ENCODE measurements at places on chromosomes 7 and 10. TPM values are rescaled to one million over a fixed set of nuclear protein-coding genes. Genes with fewer than 3 reads are reported as not detected.

DNA sequence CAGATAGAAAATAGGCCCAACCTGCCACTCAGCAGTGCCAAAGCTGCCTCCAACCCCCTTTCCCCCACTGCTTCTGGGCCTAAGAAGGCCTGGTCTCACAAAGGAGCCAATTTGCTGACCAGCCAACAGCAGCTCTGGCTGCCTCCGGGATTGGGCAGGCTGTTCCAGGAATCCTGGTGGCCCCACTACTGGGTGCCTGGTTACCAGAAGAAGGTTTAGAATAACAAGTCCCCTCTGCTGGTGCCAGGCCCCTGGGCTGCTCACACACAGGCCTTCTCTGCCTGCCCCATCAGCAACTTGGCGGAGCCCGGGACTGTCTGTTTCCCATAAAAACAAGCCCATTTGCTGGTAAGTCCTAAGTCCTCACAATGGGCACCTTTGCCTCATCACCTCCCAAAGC, 1.2 kb downstream of the PHKG1 start:
- peak; percentile 90 for DNase-seq

DNA sequence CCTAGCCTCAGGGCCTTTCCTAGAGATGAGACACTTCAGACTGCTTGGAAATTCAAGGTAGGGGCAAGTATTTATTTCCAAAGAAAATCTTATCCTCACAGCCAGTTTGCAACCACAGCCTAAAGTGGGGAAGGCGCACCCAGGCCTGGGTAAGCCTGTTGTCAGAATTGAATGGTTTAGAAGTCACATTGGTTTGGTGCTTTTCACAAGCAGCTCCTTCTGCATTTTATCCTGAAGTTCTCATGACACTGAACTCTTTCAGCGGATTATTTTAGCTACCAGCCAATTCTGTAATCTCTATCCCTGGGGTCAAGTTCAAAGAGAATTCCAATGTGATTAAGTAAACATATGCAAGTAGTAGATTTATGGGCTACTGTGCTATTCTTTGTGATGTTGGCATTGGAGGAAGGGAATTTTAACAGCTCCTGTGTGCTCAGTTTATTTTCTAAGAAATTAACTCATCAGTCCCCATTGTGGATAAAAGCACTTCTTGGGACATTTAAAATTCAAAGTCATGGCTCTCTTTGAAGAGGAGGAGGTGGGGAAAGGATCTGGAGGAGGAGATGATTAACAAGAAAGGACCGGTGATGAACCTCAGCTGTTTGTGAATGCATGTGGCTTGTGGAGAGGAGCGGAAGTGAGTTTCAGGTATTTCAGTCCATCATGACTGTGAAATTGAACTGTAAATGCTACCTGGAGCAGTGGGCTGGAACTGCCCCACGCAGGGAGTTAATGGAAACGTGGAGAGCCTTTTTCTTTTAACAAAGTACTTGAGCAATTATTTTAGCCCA, 90.2 kb upstream of the CACUL1 start:
- no peak for DNase-seq

DNA sequence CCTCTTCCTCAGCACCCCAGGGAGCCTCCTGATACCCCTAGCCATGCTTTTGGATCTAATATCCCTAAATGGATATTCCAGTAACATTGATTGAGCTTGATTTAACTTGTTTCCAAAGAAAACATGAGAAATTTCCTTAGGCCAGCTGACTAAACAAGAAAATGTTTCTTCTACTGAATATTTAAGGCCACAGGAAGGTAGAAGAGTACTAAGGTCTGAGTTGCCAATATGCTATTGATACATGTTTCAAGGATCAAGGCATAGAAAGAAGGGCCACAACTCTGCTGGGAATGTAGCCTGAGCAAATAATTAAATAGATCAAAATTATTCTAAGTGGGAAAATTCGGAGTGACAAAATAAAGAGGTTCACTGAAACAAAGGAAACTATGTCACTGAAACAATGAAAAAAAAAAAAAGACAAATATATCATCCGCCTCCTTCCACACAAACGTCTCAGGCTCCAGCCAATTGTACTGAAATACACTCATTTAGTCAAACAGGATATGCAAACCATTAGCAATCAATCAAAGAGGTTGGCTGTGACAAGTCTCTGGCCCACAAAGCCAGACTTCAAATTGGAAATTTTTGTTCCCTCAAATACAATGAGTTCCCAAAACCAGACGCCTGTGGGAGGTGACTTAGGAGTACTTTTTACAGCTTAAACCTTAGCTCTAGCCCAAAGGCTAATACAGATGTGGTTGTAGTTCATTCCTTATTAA, 396.2 kb downstream of the HTR7 start:
- no peak for DNase-seq

DNA sequence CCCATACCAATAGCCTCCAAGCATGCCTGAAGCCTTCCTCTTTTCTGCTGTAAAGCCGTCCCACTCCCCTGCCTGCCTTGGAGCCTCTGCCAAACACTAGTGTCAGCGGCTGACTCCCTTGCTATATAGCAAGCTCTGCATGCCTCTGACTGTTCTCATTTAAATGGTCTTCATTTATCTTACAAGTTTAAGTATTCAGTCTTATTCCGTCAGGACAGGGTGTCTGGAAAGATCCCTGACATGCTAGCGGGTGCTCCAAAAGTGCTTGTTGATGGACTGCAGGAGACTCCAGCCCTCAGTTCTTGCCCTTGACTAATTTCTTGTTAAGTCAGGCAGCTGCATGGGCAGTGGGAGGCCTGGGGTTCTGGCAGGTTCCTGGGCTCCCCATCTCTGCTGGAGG, 298.7 kb downstream of the GFRA1 start:
- DNase-seq = peak; percentile 36

DNA sequence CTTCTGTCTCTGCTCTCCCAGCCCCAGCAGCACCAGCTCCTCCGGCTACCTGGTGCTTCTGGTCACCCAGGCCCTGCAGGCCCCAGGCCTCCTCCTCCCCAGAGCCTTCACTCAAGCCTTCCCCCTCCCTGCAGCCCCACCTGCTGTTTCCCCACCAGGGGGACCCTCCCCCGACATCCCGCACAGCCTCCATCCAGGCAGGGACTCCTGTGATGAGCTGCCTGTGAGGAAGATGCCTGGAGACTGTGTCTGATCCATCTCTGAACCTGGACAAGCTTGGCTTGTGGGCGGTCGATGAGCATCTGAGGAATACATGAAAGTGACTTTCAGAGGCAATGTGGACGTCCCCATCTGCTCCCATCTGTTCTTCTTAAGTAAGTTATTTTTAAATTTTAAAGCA, 45.0 kb downstream of the RAMP3 start:
- DNase-seq = no peak

DNA sequence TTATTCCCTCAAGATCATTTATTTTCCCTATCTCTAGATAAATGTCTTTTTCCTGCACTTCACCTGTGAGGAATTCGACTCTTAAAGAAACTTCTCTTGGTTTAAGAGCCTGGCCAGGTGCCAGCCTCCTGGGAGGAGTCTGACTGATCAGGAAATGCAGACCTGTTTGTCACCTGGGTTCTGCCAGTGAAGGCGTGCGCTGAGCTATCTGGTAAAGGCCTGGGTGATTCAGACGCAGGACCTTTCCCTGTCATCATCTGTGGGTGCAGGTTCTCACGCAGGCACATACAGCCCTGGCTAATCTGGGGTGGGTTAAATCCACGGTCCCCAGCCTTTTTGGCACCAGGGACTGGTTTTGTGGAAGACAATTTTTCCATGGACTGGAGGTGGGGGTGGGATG, 65.3 kb upstream of the AQP1 start:
- DNase-seq = no peak

DNA sequence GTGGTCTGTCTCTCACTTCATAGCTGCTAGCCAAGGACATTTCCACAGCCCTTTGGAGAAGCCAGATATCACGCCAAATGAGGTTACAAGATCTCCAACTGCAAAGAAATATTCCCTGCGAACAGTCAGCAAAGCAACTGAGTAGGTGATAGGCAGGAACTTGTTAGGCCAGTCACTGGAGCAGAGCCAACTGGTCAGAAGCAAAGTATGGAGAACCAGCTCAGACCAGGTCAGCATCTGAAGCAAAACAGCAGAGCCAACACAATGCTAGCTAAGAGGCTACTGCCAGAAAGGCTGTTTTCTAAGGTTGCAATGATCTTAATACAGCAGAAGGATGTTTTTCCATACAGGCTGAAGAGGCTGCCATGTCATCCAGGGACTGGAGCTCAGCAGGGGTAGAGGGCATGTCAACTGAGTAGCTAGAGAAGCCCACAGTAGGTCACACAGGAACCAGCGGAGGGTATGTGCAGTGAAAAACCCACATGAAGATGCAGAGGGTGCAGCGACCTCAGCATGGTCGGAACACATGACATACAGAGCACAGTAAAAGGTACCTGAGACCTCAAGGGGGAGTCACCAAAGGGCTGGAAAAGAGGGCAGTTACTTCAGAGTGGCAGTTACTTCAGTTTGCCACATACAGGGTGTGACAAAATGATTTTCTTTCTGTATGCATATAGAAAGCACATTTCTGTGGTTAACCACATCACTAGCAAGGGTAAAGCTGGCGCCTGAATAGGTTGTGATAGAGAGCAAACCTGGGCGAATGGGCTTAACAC, 8.9 kb downstream of the SEC31B start:
- DNase-seq = no peak

- no peak for DNase-seq
These were observed 978.6 kb downstream of the SORCS1 start for GRCh38 chr10:106185951-106186350.

- no peak for DNase-seq
These were observed 57.6 kb downstream of the MALSU1 start for GRCh38 chr7:23356726-23357125.

GRCh38 chr7:43652364-43652763, 69.5 kb downstream of the STK17A start:
- DNase-seq = no peak

GRCh38 chr7:169276-170172, 22.8 kb upstream of the FAM20C start:
- DNase-seq = peak; percentile 35

DNA sequence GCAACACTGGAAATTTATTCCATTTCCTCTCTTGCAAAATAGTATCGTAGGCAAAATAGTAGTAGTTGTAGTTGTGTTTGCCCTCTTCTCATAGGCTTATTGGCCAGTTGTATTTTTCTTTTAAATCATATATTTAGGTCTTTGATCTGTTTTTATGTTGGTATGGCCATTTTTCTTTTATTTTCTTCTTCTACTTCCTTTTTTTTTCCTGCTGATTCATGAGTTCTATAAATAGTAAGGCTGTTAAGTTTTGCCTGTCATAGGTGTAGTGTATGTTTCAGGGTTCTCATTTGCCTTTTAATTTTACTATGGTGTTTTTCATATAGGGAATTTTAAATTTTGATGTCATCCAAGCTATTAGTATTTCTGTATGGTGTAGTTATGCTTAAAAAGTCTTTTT, 25.4 kb upstream of the MRC1 start:
- DNase-seq = no peak

The HELLS gene
- total RNA-seq = 1.1 TPM

The OR13A1 gene
- total RNA-seq = not detected

The GPR15LG gene
- not detected for total RNA-seq

The GDF2 gene
- not detected for total RNA-seq

Measured in sigmoid colon (tissue), 7 donors.